ENCODE measurements at places on chromosomes 7 and 10.

- DNase-seq = no peak
Observed at GRCh38 chr7:48058990-48059389, 23.6 kb downstream of the C7orf57 start.

DNA sequence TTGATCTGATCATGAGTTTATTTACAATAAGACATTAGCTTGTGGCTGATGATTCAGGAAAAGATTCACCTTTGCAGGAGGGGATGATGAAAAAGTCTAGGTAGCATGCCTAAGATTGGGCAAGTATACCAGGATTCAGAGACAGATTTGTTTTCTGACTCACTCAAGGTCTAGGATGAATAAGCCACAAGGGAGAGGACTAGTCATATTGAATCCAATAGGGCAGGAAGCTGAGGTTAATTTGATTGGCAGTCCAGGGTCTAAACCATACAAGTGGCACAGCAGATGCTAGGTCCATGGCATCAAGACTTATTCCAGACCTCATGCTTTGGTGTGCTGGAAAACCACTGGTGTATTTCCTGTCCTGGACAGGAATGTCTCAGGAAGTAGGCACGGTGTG is 1133.4 kb downstream of the XPNPEP1 start:
- no peak for DNase-seq

DNA sequence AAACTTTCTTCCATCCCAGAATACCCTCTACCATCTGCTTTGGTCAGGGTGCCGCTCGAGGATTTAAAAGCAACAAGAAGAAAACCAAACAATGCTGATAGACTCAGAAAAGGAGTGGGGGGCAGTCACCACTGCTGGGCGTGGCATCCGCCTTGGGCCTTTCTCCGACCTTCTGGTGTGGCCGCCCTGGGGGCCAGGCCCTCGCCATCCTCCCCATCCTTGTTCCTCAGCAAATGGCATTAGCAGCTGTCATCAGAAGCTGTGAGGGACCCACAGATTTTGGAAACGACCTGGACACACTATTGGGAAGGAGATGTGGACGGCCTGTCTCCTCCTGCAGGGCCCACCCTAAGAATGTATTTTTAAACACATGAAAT is 4.0 kb downstream of the ZNF511 start:
- DNase-seq = no peak

DNA sequence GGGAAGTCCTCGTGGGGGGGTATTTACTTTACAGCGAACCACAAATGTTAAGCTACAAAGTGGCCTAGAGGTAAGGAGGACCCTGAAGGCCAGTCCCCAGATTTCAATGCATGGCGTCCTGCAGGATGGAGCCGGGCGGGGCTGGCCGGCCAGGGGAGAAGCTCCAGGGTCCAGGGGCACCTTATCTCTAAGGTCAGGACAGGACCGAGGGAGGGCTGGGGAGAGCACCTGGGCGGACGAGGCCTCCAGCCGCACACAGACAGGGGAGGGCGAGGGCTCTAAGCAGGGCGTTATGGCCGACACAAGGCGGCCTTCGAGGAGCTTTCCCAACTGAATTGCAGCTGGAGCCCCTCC is 96.4 kb upstream of the DIP2C start:
- no peak for DNase-seq

DNA sequence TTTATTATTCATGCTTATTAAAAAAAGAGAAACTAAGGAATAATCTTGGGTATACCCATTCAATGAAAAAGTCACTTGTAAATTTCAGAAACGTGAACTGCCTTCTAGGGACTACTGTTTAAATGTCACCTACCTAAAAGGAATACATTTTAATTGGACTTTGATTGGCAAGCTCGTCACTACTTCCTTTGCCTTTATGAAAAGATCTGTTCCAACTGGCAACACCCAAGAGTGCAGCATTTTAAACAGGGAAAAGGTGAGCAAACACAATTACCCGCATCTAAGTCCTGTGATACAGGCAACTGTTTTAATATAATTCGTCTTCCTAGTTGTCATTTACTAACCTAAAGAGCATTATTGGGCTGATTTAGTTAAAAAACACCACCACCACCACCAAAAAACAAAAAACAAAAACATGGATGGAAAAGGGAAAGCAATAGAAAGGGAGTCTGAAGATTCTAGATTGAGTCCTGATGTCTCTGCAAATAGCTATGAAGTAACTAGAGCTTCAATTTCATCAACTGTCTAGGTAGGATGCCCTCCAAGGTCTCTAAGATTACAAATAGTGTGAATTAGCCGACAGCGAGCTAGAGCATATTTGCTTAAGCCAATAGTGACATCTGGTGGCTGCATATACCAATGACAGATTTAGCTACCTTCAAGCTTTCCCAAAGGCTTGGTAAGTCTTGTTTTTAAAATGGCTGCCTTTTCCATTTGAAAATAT is 33.8 kb upstream of the ICA1 start:
- DNase-seq = peak; percentile 16

DNA sequence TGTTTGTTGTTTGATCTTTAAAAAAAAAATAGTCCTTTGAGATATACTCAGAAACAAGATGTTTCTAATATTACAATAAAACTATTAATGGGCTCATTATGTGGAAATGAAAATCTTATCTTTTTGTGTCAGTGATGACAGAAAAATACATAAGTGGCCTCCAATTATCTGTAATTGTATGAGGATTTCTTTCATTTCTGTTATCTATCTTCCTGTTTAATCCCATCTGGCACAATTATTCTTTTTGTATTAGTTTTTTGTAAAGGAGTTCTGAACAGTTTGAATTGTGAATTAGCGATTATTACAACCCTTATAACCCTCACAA is 270.8 kb downstream of the BBS9 start:
- DNase-seq = no peak

- DNase-seq = no peak
Observed at GRCh38 chr7:151309311-151309710, 32.3 kb upstream of the NUB1 start.

- DNase-seq = no peak
Observed at GRCh38 chr7:91045606-91046005, 218.6 kb upstream of the FZD1 start.

DNA sequence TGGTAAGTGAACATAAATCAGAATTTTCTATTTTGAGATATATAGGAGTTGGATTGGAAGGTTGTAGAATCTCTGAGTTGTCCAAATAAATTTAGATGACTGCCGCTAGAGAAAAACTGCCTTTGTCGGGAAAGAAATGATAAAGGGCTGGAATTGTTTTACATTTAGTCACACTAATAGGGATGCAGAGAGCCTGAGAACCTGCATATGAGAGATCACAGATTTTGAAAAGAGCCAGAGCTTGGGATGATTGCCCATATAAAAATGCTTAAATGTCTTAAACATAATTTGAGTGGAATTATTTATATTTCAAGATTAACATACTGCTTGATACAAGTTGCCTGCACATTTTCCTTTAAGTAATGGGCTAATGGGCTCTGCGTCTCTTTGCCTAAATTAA is 660.5 kb downstream of the NRG3 start:
- no peak for DNase-seq

DNA sequence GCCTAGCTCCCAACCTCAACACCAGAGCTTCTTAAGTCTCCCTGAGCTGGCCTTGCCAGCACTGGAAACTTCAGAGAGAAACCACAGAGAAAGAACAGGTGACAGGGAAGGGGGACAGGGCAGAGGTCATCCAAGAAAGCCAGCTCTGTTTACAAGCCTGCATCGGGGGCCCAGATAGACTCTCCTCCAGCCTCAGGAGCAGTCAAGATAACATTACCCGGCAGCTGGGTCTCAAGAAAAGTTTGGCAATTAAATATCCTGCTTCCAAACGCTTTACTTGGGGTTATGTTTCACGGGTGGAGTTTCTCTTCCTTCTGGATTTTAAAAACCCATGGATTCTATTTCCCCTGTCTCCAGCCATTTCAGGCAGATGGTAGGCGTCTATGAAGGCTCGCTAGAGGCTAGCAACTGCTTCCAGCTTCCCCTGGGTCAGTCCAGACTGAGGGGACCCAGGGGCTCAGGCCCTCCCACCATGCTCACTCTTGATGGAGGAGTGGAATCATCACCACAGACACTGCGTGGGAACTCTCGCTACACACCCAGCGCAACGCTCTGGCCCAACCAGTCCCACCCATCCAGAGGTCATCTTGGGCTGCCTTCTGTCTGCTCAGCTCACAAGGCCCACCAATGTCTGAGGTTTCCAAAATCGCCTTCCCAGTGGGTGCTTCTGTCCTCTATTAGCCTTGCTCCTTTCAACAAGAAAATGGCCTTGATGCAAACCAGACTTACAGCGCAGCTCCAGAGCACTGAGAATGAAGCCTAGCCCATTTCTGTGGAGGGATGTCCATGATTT is 48.8 kb downstream of the SH3PXD2A start:
- DNase-seq = no peak

DNA sequence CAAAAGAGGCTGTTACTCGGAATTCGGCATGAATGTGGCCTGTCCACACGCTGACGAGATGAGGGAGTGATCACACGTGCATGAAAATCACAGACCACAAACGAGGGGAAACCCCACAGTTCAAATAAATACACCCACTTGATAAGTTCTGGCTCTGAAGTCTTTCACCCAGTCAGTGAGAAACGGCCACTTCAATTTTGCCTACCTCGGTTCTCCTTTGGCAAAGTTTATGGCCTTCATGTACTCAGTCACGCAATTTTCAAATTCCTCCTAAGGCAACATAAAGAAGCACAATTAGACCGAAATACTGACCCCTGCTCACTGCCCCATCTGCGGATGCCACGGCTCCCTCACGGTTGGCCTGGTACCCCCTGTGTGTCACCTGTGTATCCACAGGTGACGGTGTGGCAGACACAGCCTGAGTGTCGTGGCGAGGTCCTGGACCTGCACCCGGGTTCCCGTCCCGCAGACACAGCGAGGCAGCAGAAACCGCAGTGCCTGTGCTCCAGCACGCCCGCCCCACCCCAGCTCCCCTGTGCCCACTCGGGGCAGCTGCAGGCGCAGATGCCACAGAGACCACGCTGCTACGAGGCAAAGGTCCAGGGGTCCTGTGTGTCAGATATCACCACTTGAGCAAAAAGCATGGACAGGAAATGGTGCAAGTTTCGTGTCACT is 1.4 kb downstream of the CFAP46 start:
- no peak for DNase-seq
